ENCODE measurements at places on chromosomes 5 and 9.

DNA sequence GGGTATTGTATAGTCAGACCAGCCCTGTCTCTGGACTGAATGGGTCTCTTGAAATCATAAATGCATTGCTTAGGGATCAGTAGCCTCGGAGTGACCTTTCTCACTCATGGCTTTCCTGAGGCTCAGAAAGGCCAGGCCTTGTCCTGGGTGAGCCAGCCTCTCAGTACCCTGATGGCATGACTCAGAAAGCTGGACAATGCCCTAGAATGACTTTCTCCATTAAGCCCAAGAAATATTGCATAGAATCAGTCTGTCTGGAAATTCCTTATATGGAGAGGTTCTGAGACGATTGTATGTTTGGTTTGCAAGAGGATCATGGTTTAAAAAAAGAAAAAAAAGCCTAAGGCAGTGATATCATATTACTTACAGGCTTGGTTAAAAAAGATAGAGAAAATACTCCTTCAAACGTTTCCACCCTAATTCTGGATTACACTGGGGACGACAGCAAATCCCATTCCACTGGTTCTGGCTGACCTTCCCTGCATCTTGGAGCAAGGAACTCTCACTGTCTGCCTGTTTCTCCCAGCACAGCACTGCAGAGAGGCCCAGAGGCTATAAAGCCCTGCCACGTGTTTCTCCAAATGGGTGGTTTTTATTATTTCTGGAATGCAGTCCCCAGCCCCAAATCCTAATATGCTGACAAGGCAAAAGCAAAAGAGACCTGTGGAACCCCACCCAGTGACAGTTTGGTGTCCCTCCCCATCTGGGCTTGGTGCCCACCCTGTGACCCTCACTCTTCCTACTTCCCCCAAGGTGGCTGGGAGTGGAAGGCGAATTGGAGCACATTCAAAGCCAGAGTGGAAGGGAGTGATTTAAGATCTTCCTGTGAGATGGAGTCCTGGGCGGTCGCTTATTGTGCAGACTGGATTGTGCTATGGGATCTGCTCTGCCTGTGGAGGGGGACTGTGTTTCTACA lies 34.4 kb downstream of the MAP1B start:
- DNase-seq: no peak

GRCh38 chr5:29795096-29795652 lies 1398.3 kb upstream of the CDH6 start:
- DNase-seq: no peak

- DNase-seq: no peak
Observed at GRCh38 chr5:127887282-127887681, 184.1 kb downstream of the CCDC192 start.

DNA sequence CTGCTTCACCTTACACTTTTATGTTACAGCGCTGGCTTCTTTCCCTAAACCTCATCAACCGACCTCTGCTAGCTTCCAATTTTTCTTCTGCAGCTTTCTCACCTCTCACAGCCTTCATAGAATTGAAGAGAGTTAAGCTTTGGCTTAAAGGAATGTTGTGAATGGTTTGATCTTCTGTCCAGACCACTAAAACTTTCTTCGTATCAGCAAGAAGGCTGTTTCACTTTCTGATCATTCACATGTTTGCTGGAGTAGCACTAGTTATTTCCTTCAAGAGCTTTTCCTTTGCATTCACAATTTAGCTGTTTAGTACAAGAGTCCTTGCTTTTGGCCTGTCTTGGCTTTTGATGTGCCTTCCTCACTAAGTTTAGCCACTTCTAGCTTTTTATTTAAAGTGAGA lies 49.5 kb downstream of the NR3C1 start:
- no peak for DNase-seq

DNA sequence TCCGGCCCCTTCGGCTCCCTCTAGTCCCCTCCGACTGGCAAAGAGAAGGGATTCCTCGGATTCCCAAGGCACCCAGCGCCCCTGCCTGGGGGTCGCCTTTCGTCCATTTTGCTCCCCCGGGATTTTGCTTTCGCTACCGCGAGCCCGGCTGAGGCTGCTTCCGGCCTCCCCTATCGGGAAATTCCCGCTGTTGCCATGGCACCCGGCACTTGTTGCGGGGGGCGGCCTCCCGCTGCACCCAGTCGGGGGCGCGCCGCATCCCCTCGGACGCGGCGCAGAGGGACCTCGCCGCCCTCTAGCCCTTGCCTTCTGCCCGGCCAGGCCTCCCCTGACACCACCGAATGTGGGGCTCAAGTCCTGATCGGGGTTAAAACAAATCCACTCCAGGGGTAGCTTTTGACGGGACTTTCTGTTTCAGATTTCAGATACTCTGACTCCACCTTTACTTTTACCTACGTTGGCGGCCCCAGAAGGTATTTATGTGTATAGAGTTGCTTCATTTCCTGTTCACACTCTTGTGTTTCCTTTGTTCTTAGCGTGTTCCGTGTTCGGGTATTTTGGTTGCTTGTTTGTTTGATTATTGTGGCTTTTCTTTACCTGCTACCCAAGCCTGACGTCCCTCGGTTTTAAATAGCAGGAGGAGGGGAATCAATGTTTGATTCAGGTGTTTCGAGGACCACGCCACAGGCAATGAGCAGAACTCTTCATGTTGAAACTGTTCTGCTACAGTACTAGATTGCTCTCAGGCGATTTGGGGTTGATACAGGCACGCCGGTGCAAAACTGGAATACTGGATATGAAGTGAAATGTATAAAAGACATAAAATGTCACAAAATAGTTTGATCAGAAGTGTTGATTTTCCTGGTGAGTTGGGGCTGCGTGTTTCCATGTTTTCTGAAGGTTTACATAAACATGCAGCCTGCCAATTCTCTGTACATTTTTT lies 1.5 kb downstream of the PARP8 start:
- peak; percentile 58 for DNase-seq

GRCh38 chr5:170300361-170301013 lies 2.9 kb upstream of the LCP2 start:
- no peak for DNase-seq

GRCh38 chr5:7877851-7878250 lies 8.9 kb downstream of the MTRR start:
- DNase-seq: no peak

DNA sequence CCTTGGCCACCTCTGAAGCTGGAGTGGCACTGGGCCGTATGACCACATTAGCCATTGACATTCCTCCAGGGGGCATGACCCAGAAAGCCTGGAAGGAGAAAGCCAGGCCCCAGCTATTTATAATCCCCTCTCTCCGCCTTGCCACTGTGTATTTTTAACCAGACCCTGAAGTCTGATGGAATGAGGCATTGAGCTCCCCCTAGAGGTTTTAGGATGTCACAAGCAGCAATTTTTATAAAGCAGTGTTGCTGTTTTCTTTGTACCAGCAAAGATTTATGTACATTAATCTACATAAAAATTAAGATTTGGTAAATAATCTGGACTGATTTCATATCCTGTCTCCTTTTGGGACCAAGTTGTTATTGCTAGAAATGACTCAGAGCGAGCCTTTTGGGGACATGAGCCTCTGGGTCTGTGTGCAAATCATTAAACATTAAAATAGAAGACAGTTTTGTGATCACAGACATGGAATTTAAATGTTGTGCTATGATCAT lies 127.1 kb downstream of the TRIO start:
- DNase-seq: no peak

GRCh38 chr9:5425006-5425628 lies 12.6 kb downstream of the PLGRKT start:
- no peak for DNase-seq

- DNase-seq: no peak
Observed at GRCh38 chr5:1383344-1383743, 38.4 kb upstream of the CLPTM1L start.

- DNase-seq: peak; percentile 24
Observed at GRCh38 chr5:163379298-163380155, 57.9 kb upstream of the CCNG1 start.

- no peak for DNase-seq
Observed at GRCh38 chr5:177503351-177504085, 6.1 kb downstream of the DOK3 start.

DNA sequence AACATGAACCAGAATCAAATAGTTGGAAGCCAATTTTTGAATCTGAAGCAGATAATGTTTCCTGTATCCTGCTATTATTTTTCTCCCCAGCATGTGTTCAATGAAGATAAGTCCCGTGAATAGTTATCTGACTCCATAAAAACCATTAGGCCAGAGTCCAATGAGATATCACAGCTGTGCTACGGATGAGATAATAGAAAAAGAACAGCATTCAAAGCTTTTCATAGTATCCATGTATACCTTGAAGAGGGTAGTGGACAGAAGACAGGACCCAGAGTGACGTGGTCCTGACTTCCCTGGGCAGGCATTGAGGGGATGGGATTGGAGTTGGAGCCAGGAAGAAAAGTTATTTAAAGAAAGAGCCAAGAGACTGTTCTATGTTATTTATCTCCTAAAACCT lies 50.7 kb upstream of the C6 start:
- no peak for DNase-seq

GRCh38 chr5:56561455-56561854 lies 253.9 kb upstream of the MAP3K1 start:
- DNase-seq: no peak

- no peak for DNase-seq
Observed at GRCh38 chr5:134250949-134251348, 25.1 kb upstream of the PPP2CA start.

DNA sequence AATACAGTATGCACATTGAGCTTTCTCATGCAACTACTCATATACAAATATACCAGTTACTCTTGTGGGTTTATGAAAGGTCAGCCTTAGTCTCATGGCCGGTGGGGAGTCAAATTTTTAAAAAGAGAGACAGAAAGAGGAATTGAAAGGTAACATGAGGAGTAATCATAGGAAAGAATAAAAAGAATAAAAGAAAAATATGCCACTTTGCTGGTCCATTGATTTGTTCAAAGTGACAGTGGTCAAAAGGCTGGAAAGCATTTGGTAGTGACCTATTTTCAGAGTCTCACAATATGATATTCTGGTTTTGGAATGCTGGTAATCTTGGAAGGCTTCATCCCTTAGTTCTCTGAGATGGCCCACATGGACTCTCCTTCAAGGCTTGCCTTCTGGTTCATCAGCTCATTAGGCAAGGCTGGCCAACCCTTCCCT lies 67.0 kb downstream of the ZNF366 start:
- no peak for DNase-seq

DNA sequence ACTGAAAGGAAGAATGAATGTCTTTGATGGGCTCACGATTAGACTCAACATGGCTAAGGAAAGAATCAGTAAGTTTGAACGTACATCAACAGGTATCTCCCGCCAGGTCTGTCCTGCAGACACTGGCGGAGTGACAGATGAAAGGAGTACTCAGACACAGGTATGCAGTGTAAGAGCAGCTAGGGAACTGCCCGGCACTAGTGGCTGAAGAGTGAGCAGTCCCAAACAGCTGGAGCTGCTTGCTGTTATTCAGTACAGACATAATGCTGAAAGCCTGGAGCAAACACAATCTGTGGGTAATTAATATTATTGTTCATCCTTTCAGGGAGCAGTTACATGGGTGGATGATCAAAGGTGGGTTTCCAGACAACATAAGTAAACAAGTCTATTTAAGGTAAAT lies 835.5 kb downstream of the TLE4 start:
- DNase-seq: no peak

DNA sequence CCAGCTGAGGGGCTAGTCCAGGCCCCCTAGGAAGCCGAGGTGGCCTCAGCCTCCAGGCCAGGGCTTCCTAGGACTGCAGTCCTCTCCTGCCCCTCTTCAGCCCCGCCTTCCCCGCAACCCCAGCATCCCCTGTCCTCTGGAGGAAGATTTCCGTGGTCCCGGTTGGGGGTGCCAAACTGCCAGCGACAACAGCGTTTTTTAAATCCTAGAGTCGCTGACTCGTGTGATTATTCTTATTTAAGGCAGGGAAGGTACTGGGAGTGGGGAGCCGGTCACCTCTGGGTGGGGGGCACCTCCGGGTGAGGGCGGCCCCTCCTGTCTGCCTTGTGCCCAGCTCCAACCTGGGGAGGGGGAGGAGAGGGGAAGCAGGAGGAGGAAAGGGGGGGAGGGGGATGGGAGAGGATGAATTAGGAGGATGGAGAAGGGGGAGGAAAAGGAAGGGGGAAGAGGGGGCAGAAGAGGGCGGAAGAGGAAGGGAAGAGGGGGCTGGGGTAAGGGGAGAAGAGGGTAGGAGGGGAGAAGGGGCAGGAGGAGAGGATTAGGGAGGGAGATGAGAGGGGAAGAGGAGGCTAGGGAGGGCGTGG lies 173.1 kb upstream of the IER5L start:
- DNase-seq: no peak

DNA sequence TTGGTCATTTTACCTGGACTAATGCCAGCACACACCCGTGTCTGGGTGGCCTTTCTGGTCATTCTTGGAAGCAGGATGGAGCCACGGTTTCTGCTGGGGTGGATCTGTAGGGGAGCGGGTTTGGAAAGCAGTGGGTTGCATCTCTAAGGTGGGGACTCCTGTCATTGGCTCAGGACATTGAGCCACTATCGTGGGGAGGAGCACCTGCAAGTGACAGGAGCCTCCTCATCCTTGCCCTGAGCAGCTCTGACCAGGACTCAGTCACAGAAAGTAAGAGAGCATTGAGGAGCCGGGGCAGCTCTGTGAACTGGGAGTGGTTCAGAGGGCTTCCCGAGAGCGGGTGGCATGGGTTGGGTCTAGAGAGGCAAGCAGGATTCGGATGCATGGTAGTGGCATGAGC lies 3.7 kb downstream of the B4GALT7 start:
- DNase-seq: no peak

DNA sequence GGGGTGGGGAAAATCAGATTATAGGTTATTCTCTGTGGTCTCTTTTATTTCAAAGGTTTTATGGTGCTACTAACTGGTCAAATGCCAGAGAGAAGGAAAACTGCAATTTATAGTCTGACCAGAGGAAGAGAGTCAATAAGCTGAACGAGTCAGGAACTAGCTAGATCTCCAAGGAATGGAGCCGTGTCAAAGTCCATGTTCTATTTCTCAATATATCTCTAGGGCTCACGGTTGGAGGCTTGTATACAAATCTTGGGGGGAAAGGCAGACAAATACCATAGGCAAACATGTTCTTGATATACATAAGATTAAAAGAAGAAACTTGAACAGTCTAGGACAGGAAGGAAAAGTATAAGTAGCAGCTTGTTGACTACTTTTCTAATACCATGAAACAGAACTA lies 627.1 kb downstream of the PDE4D start:
- DNase-seq: no peak

- DNase-seq: no peak
Observed at GRCh38 chr5:96302174-96302738, 130.8 kb downstream of the PCSK1 start.

DNA sequence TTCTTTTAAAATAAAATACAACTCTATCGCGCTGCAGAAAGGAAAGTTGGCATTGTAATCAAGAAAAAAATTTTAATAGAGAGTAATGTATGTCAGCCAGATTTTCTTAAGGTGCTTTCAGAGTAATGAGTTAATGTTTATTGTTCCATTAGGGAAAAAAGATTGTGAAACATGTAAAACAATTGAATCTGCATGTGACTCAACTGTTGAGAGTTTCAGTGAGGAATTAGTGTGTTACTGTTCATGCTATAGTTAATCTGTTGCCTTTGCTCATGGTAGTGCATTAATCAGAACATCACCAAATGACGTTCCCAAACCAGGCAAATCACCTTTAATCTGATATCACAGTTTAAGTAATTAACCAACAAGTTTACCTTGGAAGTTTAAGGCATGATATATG lies 600.5 kb downstream of the NR2F1-AS1 start:
- DNase-seq: no peak
